Activated naive CD4-positive, alpha-beta T cell treated with Interleukin-2 at 50 U/mL for 16 hours (primary cell): ENCODE measurements at places on chromosomes 3 and 15.

DNA sequence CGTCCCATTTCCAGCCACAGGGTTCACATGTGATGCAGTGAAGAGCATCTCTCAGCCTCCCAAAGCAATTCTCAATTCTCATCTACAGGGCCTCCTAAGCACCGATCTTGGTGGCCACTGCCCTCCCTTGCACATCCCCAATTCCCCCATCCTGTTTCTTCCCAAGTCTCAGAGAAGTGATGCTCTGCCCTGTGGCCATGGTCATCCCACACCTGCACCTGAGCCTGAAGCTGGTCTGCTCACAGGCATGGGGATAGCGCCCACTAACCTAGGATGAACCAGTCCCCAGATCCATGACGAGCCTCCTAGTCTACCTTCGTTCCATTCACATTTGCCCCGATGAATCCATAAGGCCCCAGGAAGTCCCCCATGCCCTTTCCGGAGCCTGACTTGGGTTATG is 201.5 kb downstream of the UACA start:
- no peak for DNase-seq

DNA sequence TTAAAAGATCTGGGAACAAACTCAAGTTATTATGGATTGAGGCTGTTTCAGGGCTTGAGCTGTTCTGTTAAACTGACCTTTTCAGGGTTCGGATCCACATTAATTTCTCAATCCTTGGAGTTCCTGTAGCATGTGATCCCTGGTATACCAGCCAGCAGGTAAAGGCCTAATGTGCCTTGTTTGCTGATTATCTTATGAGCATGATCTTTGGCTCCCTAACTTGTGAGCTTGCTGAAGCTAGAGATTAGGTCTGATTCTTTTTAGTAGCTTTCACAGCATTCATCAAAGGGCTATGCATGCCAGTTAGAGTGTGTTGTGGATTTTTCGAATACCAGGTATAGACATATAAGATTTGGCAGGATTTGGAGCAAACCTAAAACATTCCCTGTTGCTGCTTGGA is 10.3 kb downstream of the CORO2B start:
- DNase-seq, result no peak

DNA sequence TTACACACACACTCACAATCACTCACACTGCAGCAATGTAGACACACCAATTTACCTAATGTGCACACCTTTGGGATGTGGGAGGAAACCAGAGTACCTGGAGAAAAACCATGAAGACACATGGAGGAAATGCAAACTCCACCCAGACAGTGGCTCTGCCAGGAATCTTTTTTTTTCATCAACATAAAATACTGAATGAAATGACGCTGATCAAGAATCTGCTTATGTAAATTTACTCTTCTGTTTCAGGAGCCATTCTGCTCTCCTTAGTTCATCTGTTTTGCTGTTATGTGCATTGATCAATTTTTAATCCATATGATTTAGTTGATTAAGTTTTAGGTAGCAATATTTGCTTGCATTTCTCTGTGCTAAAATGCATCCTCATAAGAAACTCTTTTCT is 414.2 kb upstream of the CCDC54 start:
- no peak for DNase-seq

- no peak for DNase-seq
Observed at GRCh38 chr15:42491539-42492225, 741 bp upstream of the ZNF106 start.

- no peak for DNase-seq
Observed at GRCh38 chr3:67642734-67643133, 11.7 kb downstream of the SUCLG2 start.
